Thoracic aorta (tissue), 2 donors: ENCODE measurements at places on chromosomes 11 and 22.

DNA sequence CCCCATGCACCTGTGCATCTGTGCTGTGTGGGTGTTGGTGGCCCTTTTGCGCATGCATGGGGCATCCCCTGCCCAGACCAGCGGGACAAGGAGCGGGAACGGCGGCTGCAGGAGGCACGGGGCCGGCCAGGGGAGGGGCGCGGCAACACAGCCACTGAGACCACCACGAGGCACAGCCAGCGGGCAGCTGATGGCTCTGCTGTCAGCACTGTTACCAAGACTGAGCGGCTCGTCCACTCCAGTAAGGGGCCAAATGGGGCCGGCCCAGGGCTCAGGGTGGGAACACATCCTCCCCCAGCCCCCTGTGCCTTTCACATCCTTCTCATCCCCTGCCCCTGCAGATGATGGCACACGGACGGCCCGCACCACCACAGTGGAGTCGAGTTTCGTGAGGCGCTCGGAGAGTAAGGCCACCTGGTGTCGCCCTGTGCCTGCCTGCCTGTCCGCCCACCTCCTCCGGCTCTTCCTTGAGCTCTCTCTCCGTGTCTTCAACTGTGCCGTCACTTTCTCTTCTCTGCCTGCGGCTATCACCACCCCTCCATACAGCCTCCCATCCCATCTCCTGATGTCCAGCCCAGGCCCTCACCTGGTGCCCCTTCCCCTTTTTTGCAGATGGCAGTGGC lies 10.6 kb downstream of the SELENOM start:
- peaks cover 80% of the 10 kb centered on the region for H3K36me3 ChIP-seq
- H3K27ac ChIP-seq = peak overlapping the region; percentile 99
- DNase-seq = no peak
- peaks cover 40% of the 10 kb centered on the region for H3K4me1 ChIP-seq
- H3K27me3 ChIP-seq = no peaks in the 10 kb centered on the region

DNA sequence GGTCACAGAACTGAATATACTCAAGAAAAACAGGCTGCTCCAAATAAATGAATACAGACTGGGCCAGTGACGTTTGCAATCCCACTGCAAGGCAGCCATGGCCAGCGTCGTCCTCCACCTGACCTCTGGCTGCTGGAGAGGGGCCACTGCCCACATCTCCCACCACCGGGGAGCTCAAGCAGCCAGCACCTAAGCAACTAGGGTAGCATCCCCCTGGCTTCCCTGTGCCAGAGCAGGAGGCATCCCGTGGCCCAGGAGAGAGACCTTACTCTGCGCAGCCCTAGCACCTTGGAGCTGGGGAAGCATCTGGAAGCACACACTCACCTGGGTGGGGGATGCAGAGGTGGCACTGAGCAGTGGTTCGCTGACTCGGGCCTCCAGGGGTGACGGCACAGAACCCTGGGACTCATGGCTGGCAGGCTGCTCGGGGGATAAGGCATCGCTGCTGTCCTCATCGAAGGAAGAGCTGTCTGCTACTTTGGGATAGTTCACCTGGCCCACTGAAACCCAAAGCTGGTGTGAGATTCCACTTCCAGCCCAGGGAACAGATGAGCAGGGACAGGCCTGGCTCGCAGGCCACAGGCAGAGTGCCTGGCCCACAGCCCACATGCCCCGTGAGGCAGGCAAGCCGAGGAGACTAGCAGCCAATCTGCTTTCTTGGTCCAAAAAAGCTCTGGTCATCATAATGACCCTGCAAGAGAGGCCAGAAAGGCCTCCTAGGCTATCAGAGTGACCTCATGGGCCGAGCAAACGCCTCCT lies 53.7 kb downstream of the SGSM3 start:
- no peak overlapping the region for H3K27ac ChIP-seq
- H3K27me3 ChIP-seq = no peaks in the 10 kb centered on the region
- H3K4me3 ChIP-seq = no peak overlapping the region
- H3K36me3 ChIP-seq = peaks cover 72% of the 10 kb centered on the region
- no peak for DNase-seq

GRCh38 chr11:64846998-64847666 lies 2.7 kb upstream of the CDC42BPG start:
- H3K36me3 ChIP-seq = no peaks in the 10 kb centered on the region
- no peak overlapping the region for H3K27ac ChIP-seq
- no peak overlapping the region for H3K4me3 ChIP-seq

GRCh38 chr11:122703541-122704272 lies 48.2 kb downstream of the UBASH3B start:
- no peak overlapping the region for H3K27ac ChIP-seq
- no peak for DNase-seq
- H3K36me3 ChIP-seq = no peaks in the 10 kb centered on the region
- H3K27me3 ChIP-seq = no peaks in the 10 kb centered on the region
- H3K4me3 ChIP-seq = no peak overlapping the region
- H3K4me1 ChIP-seq = no peaks in the 10 kb centered on the region

DNA sequence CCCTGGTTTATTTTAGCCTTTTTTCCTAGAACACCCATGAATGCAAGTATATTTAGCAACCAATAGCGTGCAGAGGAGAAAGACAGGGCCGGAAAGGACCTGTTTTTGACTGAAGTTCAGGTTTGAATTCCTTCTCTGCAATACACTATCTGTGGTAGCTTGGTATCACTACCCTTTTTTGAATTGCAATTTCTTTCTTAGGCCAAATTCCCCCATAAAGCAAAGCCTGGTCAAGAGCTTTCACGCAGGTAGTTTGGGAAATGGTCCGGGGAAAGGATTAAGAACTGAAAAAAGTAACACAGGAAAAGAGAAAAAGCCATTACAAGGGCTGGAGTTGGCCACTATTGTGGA lies 38.8 kb upstream of the PAMR1 start:
- H3K36me3 ChIP-seq = no peaks in the 10 kb centered on the region
- H3K4me3 ChIP-seq = no peak overlapping the region
- no peaks in the 10 kb centered on the region for H3K27me3 ChIP-seq
- no peak overlapping the region for H3K27ac ChIP-seq
- peaks cover 38% of the 10 kb centered on the region for H3K4me1 ChIP-seq

DNA sequence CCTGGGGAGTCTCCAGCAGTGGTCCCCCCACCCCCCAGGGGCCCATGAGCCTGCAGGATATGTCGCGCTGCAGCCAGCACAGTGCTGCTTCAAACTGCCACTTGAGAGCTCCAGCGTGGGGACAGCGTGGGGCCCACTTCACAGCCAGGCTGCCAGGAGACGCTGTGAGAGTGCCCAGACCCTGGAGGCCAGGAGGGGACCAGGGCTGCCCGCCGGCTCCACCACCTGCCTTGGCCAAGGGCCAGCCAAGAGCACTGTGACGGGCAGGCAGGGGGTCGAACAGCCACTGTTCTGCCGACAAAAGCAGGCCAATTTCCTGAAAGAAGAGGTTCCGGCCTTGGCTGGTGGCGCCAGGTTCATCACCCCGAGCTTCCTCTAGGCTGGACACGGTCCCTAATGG lies 60.2 kb downstream of the FLRT1 start:
- no peak for DNase-seq
- H3K27ac ChIP-seq = no peak overlapping the region
- no peaks in the 10 kb centered on the region for H3K36me3 ChIP-seq

GRCh38 chr11:76601724-76602123 lies 68.8 kb downstream of the LRRC32 start:
- peaks cover 36% of the 10 kb centered on the region for H3K4me1 ChIP-seq
- H3K27me3 ChIP-seq = no peaks in the 10 kb centered on the region
- DNase-seq = no peak
- H3K36me3 ChIP-seq = no peaks in the 10 kb centered on the region

DNA sequence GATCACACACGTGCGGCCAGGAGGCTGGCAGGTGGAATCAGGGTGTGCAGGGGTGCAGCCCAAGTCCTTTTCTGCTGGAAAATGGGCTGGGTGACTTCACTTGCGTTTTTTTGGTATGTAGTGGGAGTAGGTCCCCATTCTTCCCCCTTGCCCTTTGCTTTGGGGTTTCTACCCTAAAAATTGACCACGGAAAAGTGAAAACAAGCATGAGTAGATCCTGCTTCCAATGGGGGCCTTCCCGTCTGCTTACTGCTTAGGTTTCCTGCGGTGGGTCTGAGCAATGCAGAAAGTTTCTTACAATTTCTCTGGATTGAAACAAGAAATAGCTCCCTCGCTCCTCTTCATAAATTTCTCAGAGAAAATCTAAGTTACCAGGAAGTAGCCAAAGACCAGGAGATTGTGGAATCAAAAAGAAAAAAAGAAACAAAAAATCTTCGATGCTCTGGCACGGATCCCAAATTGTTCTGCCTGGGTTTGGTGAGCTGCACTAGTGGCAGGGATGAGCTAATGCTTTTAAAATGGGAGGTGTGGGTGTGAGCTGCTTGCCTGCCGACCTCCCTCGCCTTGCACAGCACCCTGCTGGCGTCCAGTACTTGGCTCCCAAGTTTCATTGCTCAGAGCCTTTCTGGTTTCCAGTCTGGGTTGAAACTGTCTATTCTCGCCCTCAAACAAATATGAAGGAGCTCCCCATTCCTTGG lies 2.4 kb downstream of the TIMP3 start:
- DNase-seq = no peak
- H3K4me3 ChIP-seq = peak overlapping the region; percentile 77
- H3K27me3 ChIP-seq = no peaks in the 10 kb centered on the region
- H3K27ac ChIP-seq = peak overlapping the region; percentile 74
- H3K36me3 ChIP-seq = no peaks in the 10 kb centered on the region

- no peak overlapping the region for H3K4me3 ChIP-seq
- H3K36me3 ChIP-seq = no peaks in the 10 kb centered on the region
- H3K27ac ChIP-seq = no peak overlapping the region
- no peaks in the 10 kb centered on the region for H3K4me1 ChIP-seq
Measured at GRCh38 chr11:62071408-62071807, 52.4 kb upstream of the INCENP start.

GRCh38 chr11:115333949-115334348 lies 170.3 kb downstream of the CADM1 start:
- H3K27me3 ChIP-seq = no peaks in the 10 kb centered on the region
- no peaks in the 10 kb centered on the region for H3K4me1 ChIP-seq

DNA sequence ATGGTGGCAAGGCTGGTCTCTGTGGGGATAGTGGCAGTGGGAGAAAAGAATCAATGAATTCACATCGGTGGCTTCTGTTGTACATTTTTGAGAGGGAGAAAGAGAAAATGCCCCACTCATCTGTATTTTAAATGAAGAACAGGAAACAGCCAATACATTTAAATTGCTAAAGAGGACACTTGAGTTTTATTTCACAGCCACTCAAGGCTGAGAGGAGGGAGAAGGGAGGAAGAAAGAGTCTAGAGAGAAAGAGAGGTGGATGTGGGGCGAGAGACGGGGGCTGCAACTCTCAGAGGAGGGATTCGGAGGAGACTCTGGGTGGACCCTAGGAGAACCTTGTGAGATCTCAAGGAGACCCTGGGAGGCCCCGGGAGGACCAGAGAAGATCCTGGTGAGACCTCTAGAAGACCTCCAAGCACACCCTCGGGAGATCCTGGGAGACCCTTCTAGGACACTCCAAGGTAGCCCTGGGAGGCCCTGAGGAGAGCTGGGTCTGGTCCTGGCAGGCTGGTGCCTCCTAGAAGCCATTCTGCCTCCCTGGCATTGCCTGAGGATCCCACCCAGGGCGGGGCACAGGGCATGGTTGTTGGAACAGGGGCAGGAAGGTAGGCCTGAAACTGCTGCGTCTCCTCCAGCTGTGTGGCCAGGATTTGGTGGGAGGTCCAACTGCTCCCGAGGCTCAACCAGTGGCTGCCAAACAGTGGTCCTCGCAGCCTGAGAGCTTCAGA lies 91.0 kb upstream of the SHISAL1 start:
- DNase-seq = no peak
- no peak overlapping the region for H3K27ac ChIP-seq
- no peaks in the 10 kb centered on the region for H3K4me1 ChIP-seq

DNA sequence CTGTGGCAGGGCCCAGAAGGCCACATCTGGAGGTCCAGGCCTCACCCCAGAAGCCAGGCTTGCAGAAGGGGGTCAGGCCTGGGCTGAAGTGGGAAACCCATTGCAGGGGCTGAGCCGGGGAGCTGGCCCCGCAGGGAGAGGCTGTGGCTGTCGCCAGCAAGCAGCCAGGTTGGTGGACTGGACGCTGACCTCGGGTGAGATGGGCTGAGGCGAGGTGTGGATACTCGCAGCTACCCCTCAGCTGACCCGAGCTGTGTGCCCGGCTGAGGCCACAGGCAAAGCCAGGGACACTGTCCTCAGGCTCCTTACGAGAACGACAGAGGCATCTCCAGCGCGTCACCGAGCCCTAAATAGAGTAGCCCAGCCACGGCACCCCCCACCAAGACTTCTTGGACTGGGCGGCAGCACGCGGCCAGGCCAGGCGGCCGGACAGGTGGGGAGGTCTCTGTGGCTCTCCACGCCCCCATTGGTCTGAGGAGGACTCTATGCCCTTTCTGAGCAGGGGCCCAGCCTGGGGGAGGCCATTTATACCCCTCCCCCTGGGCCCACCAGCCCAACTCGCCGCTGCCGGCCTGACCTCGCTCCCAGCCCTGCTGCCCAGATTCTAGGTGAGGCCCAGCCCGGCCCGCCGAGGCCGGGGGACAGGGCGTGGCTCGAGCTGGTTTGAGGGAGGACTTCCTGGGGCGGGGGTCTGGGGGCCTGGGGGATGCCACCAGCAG lies at the start of gene TNNI2:
TSS of gene TNNI2 (plus strand) at position 556 of the 719 bp plus-strand sequence. CDS start 716 bp downstream, outside the sequence.
- no peak for DNase-seq
- H3K27me3 ChIP-seq = no peaks in the 10 kb centered on the region
- H3K27ac ChIP-seq = no peak within 1 kb of the TSS
- H3K36me3 ChIP-seq = no peaks in the 10 kb centered on the region
- no peak within 1 kb of the TSS for H3K4me3 ChIP-seq
- H3K4me1 ChIP-seq = no peaks in the 10 kb centered on the region

- H3K4me3 ChIP-seq = no peak overlapping the region
- DNase-seq = no peak
- peaks cover 9% of the 10 kb centered on the region for H3K36me3 ChIP-seq
- no peaks in the 10 kb centered on the region for H3K27me3 ChIP-seq
Measured at GRCh38 chr22:36136988-36137387, 23.6 kb downstream of the APOL3 start.

DNA sequence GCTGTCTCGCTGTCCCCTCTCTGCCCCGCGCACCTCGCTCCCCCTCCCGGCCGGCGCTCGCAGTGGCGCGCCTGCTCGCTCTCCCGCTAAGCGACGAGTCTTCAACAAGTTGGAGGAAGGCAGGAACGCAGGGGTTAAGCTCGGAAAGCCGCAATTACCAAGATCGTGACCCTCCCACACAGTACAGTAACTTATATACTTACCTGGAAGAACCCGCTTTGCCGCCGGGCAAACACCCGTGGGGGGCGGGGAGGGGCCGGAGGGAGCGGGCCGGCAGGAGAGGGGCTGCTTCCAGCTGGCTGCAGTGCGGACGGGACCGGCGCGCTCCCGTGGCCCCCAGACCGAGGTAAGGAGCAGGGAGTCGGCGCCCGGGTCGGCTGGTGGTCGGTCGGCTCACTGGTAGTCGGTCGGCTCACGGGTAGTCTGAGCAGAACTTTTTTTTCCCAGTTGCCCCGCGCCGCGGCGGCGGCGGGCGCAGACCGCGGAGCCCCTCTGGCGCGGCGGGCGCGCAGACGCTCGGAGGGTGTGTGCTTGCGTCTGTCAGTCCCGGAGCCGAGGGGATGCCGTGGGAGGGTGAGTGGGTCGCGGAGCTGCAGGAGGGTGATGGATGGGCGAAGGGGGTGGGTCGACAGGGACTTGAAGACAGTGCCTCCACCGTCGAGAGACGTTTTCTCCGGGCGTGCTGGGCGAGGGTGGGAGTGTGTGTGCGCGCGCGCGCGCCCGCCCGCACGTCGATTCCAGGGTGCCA lies 101.2 kb upstream of the HSD17B12 start:
- H3K4me1 ChIP-seq = peaks cover 35% of the 10 kb centered on the region
- peaks cover 25% of the 10 kb centered on the region for H3K27me3 ChIP-seq
- no peaks in the 10 kb centered on the region for H3K36me3 ChIP-seq
- no peak for DNase-seq
- no peak overlapping the region for H3K27ac ChIP-seq
